ENCODE measurements at places on chromosomes 7 and 10.

DNA sequence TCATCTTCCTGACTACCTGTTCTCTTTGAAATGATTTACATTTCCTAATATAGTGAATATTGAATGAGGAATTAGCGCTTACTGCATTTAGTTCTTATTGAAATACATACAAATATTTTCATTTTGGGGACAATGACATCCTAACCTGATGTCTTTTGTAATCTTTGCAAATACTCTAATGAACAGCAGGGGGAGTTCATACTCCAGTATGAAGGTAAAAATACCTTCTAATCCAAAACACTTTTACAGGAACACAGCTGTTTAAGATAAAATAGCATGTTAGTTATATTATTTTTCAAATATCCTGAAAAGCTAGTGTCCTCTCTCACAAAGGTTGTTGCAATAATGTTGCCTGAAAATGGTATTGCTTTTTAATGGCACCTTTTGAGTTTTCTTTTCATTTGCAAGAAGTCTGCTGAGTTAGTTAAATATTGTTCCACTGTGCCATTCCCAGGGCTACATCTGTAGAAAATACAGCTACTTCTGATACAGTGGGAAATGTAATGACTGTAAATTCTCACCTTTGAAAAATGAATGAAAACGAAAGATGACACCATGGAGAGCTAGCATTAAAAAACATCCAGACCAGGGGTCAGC lies 400.0 kb downstream of the PHF14 start:
- no peak for DNase-seq

GRCh38 chr10:24570658-24571426 lies 152.8 kb downstream of the ARHGAP21 start:
- no peak for DNase-seq

DNA sequence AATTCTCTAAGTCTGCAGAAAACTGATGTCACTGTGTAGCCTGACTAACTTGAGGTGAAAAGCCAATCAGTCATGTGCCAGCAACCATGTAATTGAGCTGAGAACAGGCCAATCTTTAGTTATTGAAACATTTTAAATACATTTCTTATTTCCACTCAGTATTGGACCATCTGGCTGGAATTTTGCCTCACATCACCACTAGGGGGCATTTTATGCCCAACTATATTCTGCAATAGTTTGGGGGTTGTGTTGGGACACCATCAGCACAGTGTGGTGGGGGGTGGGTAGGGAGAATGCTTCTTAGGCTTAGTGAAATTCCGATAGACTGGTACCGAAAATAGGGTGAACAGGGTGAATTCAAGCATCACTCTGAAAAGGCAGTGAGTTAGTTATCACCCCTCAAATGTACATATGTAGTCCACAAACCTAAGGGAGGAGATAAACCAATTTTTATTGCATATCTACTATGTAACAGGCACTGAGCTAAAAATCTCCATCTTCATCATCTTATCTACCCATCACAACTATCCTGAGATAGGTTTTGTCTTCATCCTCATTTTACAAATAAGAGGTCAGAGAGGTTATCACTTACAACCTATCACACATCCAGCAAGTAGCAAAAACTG lies 17.8 kb downstream of the NPSR1 start:
- DNase-seq, result no peak

DNA sequence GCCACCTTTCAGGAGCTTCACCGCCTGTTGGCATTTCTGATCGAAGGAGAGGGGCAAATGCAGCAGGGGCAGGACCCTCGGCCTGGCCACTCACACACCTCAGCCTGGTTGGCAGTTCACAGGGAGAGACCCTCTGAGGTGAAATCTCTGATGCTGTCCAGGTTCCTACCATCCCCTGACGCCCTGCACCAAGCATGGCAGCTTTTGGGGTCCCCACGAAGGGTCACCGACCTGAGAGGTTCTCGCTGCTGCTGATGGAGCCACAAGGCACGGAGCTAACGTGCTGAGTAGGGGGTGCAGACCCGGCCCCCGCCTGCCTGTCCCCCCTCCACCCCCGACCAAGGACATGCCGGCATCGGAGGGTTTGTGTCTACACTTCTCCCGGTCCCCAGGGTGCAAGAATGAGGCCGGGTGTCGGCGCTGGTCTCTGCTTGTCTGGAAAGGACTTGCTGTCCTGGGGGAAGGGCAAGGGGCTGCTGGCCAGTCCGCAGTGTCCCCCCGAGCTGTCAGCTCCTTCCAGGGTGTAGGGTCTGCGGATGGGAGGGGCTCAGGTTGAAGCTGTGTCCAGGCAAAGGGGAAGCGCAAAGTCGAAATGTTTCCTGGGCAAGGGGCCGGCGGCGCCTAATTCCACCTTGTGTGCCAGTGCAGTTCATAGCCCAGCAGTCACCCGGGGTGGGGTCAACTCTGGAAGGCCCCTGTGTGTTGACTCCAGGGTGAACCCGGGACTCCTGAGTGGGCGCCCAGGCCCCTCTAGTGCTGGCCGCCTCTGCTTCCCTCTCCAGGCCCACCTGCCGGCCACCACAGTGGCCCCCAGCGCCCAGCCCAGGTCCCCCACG lies 132.6 kb downstream of the DNAJB6 start:
- no peak for DNase-seq

DNA sequence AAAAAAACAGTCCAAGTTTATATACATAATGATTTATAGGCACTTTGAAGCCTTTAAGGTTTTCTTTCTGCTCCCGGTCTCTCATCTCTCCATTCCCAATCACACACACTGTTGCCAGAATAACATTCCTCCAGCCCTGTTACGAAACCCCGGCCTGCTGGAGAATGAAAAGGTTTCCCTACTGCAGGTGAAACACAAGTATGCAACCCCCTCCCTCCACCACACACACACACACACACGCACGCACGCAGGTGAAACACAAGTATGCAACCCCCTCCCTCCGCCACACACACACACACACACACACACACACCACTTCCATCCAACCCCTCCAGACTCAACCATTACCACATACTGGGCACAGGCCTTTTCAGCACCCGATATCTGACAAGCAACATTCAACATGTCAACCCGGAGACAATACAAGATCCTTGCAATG lies 87.5 kb downstream of the PARD3 start:
- no peak for DNase-seq

- DNase-seq, result peak; percentile 58
Measured at GRCh38 chr7:156892081-156892800, 742 bp downstream of the LMBR1 start.

DNA sequence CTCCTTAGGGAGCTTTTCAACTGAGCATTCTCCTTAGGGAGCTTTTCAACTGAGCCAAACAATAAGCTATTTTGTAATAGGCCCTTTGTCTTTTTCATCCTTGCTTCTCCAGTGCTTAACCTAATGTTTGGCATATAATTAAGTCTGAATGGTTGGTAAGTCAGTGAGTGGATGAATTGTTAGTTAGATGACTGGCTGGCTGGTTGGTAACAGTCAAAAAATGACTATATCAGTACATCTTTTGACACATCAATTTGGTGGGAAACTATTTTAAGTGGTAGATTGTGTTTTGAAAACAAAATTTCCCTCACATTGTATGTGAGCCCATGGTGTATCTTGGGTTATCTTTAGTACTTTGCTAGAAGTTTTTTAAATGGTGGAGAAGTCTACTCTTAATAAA lies 16.4 kb downstream of the ING3 start:
- DNase-seq, result no peak

- no peak for DNase-seq
Measured at GRCh38 chr10:10903620-10904019, 114.1 kb upstream of the CELF2 start.

DNA sequence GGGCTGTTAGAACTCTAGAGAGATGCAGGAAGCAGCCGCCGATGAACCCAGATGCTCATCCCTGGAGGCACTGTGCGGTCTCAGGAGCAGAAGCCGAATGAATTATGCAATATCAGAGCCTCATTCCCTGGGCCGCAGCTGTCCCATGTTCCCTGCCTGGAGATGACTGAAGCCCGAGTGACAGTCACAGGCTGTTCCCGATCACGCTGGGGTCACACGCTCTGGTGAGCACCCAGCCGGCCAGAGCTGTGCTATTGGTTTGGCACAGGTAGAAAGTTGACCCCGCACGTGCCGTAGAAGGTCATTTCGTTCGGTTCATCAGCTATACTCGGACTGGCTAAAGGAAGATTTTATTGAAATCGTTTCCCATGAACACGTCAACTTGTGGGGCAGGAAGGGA lies 140.5 kb upstream of the SH2B2 start:
- no peak for DNase-seq

- DNase-seq, result no peak
Measured at GRCh38 chr10:77392851-77393250, 244.8 kb downstream of the KCNMA1 start.

DNA sequence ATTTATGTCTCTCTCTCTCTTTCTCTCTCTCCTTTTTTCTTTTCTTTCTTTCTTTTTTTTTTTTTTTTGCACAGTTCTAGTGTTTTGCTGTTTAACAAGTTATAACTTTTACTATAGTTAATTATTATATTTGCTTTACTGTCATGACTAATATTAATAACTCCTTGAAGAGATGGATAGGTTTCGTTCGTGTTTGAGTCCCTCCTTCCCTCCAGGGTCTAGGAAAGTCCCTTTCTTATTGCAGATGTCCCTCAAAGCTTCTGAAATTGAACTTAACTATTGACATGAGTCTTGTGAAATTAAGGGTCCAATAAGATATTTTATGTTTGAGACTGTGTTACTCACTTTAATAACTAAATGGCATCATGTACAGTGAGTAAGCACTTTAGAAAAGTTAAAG lies 131.4 kb downstream of the PLXDC2 start:
- DNase-seq, result no peak

Measured in progenitor cell of endocrine pancreas (in vitro differentiated cells).